ENCODE measurements at places on chromosomes 4 and X.
A peak's percentile ranks its signal among the peaks of the same experiment; 100 is the strongest.

DNA sequence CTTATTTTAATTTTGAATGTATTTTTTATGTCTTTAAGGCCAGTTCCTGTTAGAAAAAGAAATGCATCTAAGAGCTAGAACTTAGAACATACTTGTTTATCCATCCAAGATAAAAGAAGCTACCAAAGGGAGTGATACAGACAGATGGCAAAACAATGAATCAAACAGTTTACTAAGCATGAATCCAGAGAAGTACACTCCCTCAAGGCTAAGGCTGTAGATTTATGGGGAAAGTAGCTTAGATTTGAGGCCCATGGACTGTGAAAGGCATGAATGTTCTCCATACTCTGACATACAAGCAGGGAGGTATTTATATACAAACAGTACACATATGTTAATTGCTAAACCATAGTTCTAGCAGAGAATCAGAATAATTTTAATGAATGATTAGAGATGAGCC lies 255.3 kb upstream of the NRK start:
- no peak for DNase-seq

GRCh38 chrX:100652266-100652665 lies 8.3 kb downstream of the SRPX2 start:
- no peak for DNase-seq

- peak; percentile 1 for DNase-seq
These were observed 3.1 kb downstream of the SLITRK4 start for GRCh38 chrX:143632625-143633410.

- DNase-seq = no peak
These were observed 337.9 kb downstream of the PPP3CA start for GRCh38 chr4:101009471-101009870.

DNA sequence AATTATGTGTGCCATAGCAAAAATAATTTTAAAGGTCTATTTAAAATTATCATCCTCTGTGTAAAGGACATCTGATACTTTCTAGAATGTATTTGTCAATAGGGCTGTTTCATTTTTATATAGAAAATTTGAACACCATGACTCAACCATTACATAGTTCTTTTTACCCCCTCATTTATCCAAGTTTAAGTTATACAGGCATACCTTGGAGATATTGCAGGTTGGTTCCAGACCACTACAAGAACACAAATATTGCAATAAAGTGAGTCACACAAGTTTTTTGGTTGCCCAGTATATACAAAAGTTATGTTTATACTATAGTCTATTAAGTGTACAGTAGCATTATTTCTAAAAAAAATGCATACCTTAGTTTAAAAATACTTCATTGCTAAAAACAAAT lies 130.4 kb downstream of the MSL3 start:
- DNase-seq = no peak

GRCh38 chr4:73379946-73380345 lies 24.1 kb upstream of the ALB start:
- no peak for DNase-seq

DNA sequence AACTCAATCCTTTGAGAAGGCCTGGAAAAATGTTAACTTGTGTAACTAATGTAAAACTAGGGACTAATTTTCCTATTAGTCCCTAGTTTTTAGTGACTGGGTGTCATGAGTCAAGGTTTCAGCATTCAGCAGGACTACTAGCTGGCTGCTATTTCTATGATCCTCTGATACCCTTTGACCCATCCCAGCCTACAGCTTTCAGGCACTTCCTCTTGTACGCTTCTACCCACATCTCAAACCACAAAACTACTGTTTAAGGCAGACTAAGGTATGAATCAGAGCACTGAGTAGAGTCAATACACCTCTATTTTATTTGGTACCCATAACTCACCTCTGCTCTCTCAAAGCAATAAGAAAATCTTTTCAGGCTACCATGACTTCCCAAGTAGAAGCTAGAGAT lies 809.6 kb downstream of the PDHA2 start:
- no peak for DNase-seq

GRCh38 chr4:176622251-176622948 lies 170.3 kb downstream of the VEGFC start:
- no peak for DNase-seq

- DNase-seq = no peak
These were observed 35.9 kb upstream of the PPA2 start for GRCh38 chr4:105509714-105510113.

GRCh38 chr4:16860516-16860915 lies 37.9 kb downstream of the LDB2 start:
- DNase-seq = no peak

DNA sequence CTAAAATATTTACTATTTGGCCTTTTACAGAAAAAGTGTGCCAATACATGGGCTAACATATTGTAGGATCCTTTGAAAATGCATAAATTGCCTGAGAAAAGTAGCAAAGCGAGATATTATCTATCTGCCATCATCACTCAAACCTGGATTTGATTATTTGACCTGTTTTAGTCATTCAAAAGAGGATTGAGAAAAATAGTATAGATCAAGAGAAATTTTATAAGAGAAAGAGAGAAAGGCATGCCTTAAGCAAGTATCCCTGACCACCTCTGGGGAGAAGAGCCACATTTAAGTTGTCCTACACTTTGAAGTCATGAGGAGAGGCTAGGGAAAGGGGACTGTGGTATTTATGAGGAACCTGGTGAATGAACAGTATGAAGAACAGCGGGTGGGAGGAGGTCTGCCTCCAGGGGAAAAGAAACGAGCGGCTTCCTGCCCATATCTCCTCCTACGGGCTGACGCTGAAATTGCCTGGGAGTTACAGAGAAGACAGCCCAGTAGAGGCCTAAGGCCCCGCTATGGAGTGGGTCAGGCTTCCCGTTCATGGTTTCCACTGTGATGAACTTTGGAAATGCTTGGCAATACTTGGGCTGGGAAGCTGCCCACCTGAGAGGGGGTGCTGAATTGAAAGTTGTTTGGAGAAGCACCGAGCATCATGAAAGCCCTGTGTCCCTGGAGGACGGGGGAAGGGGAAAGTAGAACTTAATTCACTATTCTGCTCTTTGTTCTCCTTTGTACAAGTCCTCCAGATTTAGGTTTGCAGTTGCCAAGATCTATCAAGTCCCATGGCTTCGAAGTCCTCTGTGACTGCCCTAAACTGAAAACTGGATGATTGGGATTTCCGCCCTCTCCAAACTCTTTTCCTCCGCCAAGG lies 106.9 kb upstream of the ACSL4 start:
- DNase-seq = no peak

- peak; percentile 12 for DNase-seq
These were observed 38.5 kb upstream of the POU3F4 start for GRCh38 chrX:83469551-83469950.

DNA sequence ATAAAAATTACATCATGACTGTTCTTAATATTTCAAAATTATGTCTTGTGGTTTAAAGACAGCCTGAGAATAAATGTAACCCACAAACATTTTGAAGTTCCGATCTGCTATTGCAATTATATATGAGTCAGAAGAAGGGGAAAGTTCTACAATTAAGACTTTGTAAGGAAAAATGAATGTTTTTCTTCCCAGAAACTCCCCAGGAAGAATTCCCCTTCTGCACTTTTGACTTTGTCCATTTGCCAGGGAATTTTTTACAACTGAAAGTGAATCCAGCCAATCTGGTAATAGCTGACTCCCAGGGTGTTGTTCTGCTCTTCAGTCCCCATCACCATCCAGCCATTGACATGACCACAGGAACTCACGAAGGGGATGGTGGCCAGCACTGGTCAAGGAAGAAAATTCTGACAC lies 61.6 kb upstream of the NOCT start:
- no peak for DNase-seq

GRCh38 chrX:133513123-133513522 lies 97.8 kb upstream of the GPC4 start:
- DNase-seq = no peak

DNA sequence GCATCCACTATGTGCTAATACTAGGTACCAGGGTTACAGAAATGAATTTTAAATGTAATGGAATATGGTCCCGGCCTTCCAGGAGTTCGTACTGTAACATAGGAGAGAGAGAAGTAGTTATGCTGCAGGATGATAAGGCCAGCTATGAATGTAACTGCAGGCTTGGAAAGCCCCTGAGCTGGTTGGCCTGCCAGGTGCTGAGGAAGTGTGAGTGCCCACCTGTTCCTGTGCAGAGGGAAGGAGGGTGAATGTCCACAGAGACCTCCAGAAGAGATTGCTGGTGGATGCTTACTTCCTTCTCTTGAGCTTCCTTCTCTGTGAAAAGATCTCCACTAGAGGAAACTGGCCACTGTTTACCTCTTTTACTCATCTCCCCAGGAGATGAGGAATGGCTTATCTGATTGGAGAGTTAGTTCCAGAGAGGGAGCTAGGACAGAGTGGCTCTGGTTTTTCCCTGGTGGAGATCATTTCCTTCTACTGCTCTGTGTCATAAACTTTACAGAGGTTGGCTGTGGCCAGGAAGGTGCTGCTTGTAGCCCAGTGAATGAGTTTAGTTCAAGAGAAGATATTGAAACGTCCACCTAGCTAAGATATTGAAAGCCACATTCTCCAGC lies 114.0 kb upstream of the LNX1 start:
- no peak for DNase-seq

- DNase-seq = no peak
These were observed 101.4 kb upstream of the FRMPD3 start for GRCh38 chrX:107348051-107348450.

GRCh38 chr4:3823496-3824341 lies 57.5 kb downstream of the ADRA2C start:
- DNase-seq = no peak

GRCh38 chr4:86319390-86319789 lies 40.5 kb downstream of the MAPK10 start:
- no peak for DNase-seq

GRCh38 chr4:40152637-40153036 lies 44.2 kb upstream of the RHOH start:
- peak; percentile 53 for DNase-seq

GRCh38 chrX:115518113-115518512 lies 42.9 kb upstream of the PLS3 start:
- no peak for DNase-seq

DNA sequence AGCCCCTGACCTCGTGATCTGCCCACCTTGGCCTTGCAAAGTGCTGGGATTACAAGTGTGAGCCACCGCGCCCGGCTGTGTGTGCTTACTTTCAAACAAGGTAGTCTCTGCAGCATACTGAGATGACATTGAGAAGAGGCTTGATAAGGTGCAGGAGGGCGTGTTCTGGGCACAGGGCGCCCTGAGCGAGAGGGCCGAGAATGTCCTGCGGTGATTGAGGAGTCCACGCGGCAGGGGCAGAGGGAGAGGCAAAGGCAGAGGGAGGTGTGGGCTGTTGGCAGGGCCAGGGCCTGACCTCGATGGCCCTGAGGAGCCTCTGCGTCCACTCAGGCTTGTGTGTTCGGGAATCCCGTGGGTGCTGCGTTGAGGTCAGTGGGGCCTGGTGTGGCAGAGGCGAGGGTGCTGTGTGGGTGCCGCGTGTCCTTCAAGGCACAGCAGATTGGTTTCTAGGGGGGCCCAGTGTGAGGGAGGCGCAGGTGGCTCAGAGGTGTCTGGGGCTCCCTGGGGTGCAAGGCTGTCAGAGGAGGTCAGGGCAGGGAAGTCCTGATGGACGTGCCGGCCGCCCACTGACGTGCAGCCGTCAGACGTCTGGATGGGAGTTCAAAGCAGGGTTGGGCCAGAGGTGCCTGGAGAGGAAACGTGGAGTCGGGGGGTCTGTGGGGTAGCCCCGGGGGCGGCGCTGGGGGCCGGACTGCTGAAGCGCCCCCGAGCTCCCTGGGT lies 12.1 kb downstream of the PCGF3 start:
- DNase-seq = no peak

DNA sequence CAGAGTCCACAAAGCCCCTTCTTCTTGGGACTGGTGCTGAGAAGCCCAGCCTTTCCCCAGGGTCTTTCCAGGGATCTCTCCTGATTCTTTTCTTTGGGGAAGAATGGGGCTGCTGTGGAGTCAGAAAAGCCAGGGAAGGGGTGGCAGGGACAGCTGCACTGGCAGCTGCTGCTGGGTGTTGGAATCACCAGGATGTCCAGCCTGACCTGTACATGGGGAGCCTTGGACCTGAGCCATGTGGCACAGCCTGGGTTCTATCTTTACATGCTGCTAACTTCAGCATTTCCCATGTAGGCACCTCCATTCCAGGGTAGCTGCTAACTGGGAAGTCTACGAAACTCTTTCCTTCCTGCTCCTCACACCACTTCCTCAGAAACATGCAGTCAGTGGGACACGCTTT lies 36.0 kb downstream of the MED28 start:
- no peak for DNase-seq

DNA sequence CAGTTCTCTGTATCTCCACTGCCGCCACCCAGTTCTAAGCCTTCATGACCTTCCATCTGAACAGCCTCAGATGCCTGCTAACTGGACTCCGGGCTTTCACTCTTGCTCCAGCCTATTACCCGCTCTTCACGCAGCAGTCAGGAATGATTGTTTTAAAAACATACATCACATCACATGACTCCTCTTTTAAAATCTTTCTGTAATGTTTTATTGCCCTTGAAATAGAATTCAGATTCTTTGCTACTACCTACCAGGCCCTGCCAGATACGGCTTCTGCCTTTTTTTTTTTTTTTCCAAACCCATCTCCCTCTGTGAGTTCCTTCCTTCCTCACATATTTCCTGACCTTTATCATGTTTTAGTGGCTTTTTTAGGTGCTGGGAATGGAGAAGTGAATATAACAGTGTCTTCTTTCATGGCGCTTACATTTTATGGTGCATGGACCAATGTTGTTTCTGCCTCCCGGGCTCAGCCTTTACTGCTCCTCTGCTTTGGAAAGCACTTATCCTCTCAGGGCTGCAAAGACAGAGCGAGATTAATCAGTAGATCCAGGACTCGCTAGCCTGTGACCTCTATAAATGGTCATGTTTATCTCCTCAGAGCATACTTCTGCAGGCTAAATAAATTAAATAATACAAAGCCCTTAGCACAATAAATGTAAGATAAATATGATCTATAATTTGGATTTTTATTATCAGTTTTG lies 58.0 kb downstream of the FBXO8 start:
- DNase-seq = no peak

- no peak for DNase-seq
These were observed 102.5 kb downstream of the EFNB1 start for GRCh38 chrX:68931345-68931744.

- no peak for DNase-seq
These were observed 8.6 kb downstream of the PJA1 start for GRCh38 chrX:69156638-69157037.

GRCh38 chrX:153816831-153817690 lies 13.3 kb downstream of the PDZD4 start:
- peak; percentile 53 for DNase-seq

GRCh38 chr4:180850318-180850940 lies 1392.8 kb upstream of the TENM3 start:
- DNase-seq = no peak

DNA sequence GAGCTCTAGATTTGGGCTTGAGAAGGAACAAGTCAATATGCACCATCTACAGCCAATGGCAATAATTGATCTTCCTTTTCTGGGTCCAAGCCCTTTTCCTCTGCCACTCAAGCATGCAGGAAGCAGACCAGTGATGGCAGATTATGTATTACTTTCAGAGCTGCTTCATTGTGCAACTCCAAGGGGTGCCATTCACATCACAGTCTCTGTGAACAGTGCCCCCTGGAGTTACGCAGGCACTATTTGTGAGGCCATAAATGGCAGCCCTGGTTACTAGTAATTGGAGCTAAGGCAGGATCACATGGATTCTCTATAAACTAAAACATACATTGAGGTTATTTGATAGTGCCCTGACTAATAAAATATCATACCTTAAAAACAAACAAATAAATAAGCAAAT lies 313.4 kb upstream of the SLC7A11 start:
- no peak for DNase-seq
